ENCODE measurements at places on chromosomes 7 and 10. TPM values are rescaled to one million over a fixed set of nuclear protein-coding genes. Genes with fewer than 3 reads are reported as not detected.

The CYP2W1 gene
- not detected for total RNA-seq

The KIAA1217 gene
- total RNA-seq = 2.6 TPM

The VIM gene
- total RNA-seq = 5,225 TPM

The SPAM1 gene
- not detected for total RNA-seq

The TMEM184A gene
- not detected for total RNA-seq

The HIF1AN gene
- total RNA-seq = 6.7 TPM

The ACTL6B gene
- not detected for total RNA-seq

The NRG3 gene
- 1.4 TPM for total RNA-seq

The RAB11FIP2 gene
- 12.5 TPM for total RNA-seq

The AKR1C3 gene
- 47.7 TPM for total RNA-seq

All from epithelial cell of umbilical artery (primary cell).